ENCODE measurements at places on chromosomes 3 and 15.

DNA sequence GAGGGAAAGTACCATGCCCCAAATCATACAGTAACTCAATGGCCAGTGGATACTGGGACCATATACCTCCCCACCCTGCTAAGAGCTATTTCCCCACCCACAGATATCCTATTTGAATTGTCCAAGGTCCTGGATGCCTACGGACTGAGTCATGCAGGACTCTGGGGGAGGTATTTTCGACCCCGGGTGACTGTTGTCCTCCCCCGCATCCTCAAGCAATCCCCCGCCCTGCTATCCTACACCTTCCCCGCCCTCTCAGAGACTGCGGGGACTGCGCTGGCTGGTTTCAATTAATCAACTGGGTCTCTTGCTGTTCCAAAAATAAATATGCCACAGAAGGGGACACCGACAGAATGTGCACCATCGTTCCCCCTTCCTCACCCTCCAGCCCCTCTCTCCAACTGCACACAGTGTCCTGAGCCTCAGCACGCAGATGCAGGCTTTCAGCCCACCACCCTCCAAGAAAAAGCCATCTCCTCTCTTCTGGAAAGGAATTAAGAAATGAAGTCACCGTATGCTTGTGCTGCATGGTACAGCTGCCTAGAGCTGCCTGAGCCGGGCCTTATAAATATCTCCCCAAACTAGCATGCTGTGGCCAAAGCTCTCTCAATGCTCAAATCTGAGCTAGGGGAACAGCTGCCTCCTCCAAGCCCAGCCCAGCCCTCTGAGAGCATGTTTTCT lies 8.1 kb downstream of the CAV3 start:
- DNase-seq: no peak

DNA sequence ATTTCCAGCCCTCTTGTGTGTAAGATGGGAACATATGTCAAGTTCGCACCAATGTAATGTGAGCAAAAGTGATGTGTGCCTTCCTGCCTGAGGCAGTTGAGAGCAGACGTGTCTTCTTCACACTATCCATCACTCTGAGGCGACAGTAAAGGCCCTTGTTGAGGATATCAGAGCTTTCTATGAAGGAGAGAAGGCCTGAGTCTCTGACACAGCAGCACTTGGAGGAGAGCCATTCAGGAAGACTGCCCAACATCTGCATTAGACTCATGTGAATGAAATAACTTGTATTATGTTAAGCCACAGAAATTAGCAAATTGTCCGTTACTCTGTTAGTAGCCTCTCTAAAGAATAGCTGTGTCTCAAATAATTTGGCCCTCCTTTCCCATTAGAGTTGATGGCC lies 108.8 kb upstream of the CCDC54 start:
- no peak for DNase-seq

GRCh38 chr15:92693691-92694331 lies 38.2 kb upstream of the FAM174B start:
- no peak for DNase-seq

GRCh38 chr15:48389691-48390143 lies 58.5 kb downstream of the DUT start:
- no peak for DNase-seq

DNA sequence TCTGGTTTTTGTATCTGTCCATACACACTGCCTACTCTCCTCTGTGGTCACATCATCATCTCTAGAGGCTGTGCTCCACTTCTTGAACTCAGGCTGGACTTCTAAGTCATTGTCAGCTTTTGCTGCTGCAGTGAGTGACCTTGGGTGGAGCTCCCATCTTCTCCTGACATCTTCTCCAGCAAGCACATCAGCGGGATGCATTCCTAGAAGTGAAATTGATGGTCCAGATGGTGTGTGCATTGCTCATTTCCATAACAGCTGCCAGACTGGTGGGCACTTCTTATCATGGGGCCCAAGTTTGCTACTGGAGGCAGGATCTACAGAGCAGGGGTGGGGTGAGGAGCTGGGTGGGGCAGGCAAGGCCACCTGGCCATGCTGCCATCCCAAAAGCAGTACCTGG lies 109.9 kb downstream of the DNAJB8 start:
- DNase-seq: no peak

- no peak for DNase-seq
Observed at GRCh38 chr3:145849115-145849514, 311.9 kb downstream of the PLOD2 start.

All from inflammatory macrophage treated with lipopolysaccharide for 4 hours (primary cell).